ENCODE measurements at places on chromosomes 4 and X.

DNA sequence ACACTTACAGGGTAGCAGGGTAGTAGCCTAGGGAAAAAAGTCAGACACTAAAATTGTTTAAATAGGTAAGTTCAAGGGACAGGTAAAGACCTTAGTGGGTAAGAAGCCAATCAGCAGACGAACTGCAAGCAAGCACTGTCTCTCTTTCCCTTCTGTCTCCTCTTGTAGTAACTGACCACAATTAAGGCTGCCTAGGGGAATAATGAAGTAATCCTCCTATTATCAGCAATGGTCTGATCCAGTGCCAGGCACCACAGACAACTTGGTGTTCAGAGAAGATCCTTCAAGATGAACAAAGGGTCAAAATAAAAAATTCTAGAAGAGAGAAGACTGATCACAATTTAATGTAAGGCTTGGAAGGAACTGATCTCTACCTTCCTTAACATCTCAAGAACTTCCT, 62.9 kb downstream of the ELOVL6 start:
- DNase-seq: no peak

- no peak for DNase-seq
Measured at GRCh38 chr4:40622913-40623312, 6.8 kb downstream of the RBM47 start.

GRCh38 chrX:1609762-1610161, 5.1 kb upstream of the ASMT start:
- no peak for DNase-seq

DNA sequence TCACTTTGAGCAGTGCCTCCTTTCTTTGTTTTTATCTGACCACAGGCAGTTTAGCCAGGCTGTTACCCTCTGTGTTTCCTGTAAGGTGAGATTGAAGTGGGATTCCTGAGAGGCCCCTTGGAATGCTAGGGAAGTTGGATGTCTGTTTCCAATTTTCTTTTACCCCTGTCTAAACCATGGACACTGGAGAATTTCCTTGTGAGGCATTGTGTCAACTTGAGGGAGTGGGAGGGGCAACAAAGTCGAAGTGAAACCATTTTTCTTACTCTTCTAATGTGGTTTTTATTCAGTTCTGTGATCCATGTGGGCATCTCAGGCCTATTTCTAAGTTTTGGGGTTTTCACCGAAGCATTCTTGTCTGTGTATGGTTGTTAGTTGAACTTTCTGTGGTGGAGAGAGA, 296.1 kb upstream of the UGT8 start:
- no peak for DNase-seq

DNA sequence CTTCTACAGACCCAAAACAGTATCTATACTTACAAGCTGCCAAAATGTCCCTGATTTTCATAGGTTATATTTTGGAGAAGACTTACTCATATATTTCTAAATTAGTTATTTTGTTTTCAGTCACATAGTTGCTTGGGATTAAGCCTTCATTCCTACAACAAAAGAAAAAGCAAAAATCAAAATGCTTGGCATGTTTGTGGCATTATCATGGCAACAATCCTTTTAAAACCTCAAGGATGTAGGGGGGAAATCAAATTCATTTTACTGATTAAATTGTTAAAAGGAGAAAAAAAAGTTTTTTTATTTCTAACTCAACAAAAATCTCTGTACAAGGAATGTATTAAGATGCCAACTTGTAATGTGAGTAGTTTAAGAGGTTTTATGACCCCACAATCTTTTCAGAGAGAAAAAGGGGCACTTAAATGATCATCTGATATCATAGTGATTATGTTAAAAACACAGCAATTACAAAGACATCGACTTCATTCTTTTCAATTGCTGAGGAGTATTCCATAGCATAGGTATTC, 23.5 kb downstream of the TXK start:
- DNase-seq: no peak

- no peak for DNase-seq
Measured at GRCh38 chr4:27764526-27764837, 903.8 kb downstream of the STIM2 start.

DNA sequence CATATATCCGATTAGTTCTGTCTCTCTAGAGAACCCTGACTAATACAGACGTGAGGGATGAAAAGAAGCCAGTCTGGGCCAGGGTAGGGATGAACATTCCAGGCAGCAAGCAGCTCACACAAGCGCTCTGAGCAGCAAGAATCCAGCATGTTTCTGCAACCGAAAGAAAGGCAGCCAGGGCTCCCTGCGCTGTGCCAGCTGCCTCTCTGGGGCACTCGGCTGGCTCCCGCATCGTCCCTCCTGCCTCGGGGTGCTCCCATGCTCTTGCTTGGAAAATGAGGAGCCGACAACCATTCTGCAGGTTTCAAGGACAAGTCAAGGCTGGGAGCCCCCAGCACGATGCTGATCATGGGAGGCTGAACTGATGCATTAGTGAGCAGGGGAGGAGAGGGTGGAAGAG, 7.0 kb downstream of the JAKMIP1 start:
- DNase-seq: no peak

DNA sequence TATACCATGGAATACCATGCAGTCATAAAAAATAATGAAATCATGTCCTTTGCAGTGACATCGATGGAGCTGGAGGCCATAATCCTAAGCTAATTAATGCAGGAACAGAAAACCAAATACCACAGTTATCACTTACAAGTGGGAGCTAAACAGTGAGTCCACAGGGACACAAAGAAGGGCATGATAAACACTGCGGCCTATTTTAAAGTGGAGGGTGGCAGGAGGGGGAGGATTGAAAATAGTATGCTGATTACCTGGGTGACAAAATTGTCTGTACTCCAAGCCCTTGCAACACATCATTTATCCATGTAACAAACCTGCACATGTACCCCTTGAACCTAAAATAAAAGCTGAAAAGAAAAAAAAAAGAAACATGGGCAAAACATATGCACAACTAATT, 16.7 kb upstream of the SLC9B1 start:
- DNase-seq: no peak

DNA sequence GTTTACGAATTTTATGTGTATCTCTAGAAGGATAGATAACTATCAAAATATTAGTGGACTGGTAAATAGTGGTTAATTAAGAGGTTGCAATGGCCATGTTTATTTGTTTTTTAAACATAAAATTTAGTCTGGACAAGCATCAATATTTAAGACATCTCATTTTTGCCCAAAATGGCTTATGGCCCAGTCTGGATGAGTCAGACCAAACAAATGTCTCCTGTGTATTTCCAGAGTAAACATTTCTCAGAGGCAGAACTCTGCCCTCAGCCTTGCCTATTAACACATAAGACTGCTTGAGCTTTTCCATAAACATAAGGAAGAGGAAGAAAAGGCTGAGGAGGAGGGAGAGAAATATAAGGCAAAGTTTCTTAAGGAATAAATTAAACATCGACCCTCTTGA, 277.1 kb upstream of the DIAPH2 start:
- no peak for DNase-seq

GRCh38 chr4:181860157-181860556, 383.0 kb upstream of the TENM3 start:
- DNase-seq: no peak

GRCh38 chrX:1941321-1941720, 326.5 kb downstream of the ASMT start:
- no peak for DNase-seq

- no peak for DNase-seq
Measured at GRCh38 chr4:4560136-4560535, 18.3 kb upstream of the STX18 start.

DNA sequence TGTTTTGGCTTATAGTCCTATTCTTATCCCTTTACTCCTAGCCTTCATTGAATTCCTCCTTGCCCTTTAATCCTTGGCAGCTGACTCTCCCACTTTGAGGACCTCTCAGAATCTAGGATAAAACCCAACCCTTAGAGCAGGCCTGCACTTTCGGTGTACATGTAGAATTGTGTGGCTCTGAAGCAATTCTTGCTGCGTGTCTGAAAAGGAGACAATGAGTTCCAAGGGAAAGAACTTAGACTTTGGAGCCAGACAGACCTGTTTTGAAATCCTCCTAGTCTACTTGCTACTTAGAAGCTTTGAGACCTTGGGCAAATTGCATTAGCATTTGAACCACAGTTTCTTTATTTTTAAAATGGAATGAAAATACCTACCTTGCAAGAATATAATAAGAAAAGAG, 175.2 kb downstream of the BEND2 start:
- DNase-seq: no peak

GRCh38 chr4:177118596-177118995, 191.1 kb upstream of the NEIL3 start:
- DNase-seq: no peak

DNA sequence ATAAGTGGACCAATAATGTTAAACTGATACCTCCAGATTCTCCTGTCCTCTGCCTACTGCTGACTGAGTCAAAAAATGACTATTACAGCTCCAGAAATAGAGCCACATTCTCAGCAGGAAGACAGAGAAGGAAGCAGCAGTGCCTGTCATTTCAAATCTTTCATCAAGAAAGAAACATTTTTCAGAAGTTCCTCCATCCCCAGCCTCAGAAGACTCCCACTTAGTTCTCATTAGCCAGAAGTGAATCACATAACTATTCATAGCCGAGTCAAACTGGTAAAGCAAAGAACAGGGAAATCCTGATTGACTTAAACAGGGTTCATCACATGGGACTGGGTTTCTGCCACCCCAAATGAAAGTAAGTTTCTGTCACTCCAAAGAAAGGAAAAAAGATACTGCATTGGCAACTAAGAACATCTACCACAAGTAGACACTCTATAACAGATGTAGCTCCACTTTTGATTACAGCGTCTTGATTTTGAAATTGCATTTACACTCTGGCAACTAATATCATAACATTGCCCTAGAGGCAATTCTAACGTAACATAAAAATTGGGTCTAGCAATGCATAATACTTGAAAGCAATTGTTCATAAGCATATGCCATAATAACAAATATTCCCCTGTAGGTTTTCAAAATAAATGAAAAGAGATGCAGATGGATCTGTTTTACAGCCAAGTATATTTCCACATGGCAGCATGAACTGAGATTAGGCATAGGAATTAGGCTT, 599.8 kb downstream of the GALNTL6 start:
- DNase-seq: no peak

GRCh38 chr4:131613824-131614216, 1535.3 kb upstream of the PCDH10 start:
- DNase-seq: no peak

DNA sequence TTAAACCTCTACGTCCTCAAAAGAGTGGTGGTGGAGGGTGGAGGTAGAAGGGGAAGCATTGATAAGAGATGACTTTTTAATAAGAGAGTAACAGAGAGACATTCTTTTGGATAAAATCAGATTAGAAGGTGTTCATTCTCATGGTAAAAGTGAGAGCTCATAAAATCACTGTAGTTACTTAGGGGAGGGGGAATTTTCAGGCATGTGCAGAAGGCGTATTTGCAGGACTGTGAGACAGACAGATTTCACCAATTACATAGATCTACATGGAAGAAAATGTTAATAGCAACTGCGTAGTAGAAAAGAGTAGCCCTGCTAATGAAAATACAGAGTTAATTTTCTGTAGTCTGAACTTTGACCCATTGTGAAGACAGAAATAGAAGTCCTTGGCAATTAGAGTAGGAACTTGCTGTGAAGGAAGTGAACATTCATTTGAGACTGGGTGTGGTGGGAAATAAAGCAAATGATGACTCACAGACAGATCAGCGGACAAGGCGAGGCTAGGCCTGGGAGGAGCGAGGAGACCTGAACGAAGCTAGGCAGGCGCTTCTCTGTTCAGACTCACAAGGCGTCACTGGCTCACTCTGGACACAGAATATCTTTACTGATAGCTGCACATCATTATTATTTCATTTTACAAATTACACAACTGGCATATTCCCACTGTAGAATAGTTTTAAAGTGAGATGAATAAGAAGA, 57.2 kb upstream of the FAM9C start:
- peak; percentile 10 for DNase-seq

- no peak for DNase-seq
Measured at GRCh38 chrX:15465347-15465746, 27.8 kb downstream of the PIR start.

- DNase-seq: no peak
Measured at GRCh38 chrX:73965833-73966232, 338.1 kb upstream of the ZCCHC13 start.

- no peak for DNase-seq
Measured at GRCh38 chr4:6782846-6783110, 251 bp downstream of the KIAA0232 start.

- DNase-seq: no peak
Measured at GRCh38 chrX:150236327-150236726, 126.8 kb upstream of the MAMLD1 start.

DNA sequence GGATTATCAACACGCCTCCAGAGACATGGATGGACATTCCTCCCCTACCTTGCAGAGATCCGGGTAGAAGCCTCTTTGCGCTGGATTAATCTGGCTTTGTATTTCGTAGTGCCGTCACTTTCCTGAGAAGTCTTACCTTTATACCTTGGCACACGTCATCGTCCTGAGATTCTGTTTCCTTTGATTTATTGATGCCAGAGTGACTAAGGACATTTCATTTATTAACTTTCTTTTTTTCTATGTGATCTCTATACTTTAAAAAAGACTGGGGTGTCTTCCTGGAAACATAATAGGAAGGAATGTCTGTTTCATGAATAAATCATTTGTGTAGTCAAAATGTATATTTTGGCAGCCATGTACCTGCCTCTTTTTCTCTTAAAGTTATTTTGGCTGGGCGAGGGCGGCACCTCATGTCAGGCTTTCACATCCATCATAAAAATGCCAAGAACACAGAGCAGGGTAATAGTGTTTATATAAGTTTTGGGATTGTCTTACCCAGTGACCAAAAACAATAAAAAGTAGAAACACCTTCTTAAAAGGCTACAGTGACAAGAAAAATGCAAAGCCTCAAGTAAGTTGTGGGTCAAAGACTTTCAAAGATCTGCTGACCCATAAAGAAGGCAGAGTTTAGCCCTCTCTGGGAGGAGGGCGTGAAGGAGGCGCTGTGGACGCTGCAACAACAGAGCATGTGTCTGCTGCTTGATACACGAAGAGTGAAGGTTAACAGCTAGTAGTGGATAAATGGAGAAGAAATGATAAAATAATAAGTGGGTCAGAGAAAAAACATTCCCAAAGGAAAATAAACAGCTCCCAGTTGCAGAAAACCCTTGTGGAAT, 124.4 kb downstream of the SHROOM3 start:
- DNase-seq: no peak

- peak; percentile 3 for DNase-seq
Measured at GRCh38 chrX:151488677-151489076, 74.8 kb upstream of the PASD1 start.

DNA sequence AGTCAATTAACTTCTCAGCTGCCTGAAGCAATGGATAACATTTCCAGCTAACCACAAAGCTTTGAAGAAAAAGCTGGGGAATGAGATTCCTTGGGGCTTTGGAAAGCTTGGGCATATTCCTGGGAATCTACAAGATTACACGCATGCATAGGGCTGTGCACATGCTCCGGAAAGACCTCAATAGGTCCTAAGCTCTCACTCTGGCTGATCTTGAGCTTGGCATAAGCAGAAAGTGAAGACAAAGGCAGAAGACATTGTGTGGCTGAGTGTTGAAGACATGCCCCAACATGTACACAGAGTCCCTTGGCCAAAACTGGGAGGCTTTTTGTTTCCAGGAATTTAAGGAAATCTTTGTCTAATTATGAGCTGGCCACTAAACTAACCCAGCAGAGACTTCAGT, 31.2 kb downstream of the ATG4A start:
- no peak for DNase-seq

Data from erythroblast (primary cell).